ENCODE measurements at places on chromosomes 11 and 22. TPM values are rescaled to one million over a fixed set of nuclear protein-coding genes. Genes with fewer than 3 reads are reported as not detected.

The COMMD9 gene
- total RNA-seq: 20.3 TPM

The FADS2 gene
- total RNA-seq: 190 TPM

The TPBGL gene
- not detected for total RNA-seq

The KCTD14 gene
- total RNA-seq: 0.32 TPM

The CASP4 gene
- total RNA-seq: 107 TPM

The FAM118B gene
- total RNA-seq: 15.1 TPM

The CRYBB3 gene
- total RNA-seq: not detected

The APOL5 gene
- not detected for total RNA-seq

The IFITM1 gene
- total RNA-seq: 20.1 TPM

The TIGD3 gene
- under 0.01 TPM for total RNA-seq

The APOA4 gene
- not detected for total RNA-seq

The SULT4A1 gene
- total RNA-seq: 0.47 TPM

All from bronchial smooth muscle cell (primary cell).